ENCODE measurements at places on chromosomes 6 and 20. TPM values are rescaled to one million over a fixed set of nuclear protein-coding genes. Genes with fewer than 3 reads are reported as not detected.

DNA sequence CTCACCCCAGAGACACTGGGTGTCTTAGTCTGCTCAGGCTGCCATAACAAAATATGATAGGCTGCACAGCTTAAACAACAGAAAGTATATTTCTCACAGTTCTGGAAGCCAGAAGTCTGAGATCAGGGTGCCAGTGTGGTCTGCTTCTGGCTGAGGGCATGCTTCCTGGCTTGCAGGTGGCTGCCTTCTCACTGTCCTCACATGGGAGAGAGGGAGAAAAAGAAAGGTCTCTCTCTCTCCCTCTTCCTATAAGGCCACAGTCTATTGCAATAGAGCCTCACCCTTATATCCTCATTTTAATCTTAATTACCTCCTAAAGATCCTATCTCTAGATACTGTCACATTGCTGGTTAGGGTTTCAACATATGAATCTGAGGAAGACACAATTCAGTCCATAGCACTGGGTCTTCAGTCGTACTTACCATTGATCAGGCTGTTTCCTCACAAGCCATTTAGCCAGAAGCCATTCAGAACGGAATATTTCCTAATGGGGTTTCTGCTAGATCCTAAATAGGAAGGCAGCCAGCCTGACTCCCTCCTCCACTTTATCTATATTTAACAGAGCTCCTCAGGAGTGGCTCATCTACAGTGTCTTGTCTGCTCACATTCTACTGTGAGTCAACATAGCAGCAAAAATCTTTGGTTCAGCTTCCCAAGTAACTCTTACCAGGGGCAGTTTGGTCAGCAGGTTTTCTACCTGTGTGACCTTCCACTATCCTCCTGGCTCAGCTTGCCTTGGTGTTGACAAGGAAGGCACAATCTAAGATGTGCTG is 42.2 kb downstream of the CD164 start:
- no peak for DNase-seq
- H3K27me3 ChIP-seq: no peaks in the 10 kb centered on the region
- H3K4me3 ChIP-seq: no peak overlapping the region
- no peaks in the 10 kb centered on the region for H3K36me3 ChIP-seq
- no peaks in the 10 kb centered on the region for H3K4me1 ChIP-seq

DNA sequence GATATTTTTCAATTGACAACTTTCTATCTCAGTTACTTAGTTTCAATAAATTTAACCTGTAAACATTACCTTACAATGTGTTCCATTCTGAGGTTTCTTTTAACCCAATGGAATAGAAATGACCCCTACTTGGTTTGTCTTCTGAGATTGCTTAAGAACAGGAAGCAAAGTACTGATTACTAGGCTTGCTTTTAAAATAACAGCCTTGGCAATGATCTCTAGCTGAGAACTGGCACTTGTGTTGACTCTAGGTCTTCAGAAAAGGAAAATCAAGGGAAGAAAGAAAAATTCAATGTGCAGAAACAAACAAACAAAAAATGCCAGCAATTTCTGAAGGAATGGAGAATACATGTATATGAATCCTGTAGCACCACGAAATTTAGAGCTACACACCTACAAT is 66.1 kb downstream of the SYNE1 start:
- H3K27me3 ChIP-seq: no peaks in the 10 kb centered on the region
- DNase-seq: no peak
- no peaks in the 10 kb centered on the region for H3K36me3 ChIP-seq
- H3K4me3 ChIP-seq: no peak overlapping the region

GRCh38 chr6:43764772-43765171 is 5.2 kb upstream of the VEGFA start:
- no peaks in the 10 kb centered on the region for H3K36me3 ChIP-seq
- no peak for DNase-seq
- H3K4me3 ChIP-seq: no peak overlapping the region
- no peaks in the 10 kb centered on the region for H3K27me3 ChIP-seq
- H3K27ac ChIP-seq: no peak overlapping the region
- no peaks in the 10 kb centered on the region for H3K4me1 ChIP-seq

Gene PROKR2
- total RNA-seq: 3.3 TPM

DNA sequence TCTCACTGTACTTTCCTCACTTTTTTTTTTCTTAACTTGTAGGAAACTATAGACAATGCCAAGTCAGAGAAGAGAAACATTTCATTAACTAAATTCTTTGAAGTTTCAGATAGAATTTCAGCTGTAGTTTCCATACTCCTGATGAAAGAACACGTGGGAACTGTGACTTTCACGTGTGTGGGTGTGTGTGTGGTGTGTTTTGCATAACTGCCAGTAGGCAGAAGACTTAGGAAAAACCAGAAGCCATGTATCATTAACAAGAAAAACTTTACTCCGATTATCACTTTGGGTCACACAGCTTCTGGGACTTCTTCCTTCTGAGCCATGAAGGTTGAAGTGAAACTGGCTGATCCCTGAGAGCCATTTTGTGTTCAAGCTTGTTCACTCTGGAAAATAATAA is 483.3 kb downstream of the TFAP2B start:
- no peaks in the 10 kb centered on the region for H3K4me1 ChIP-seq
- H3K36me3 ChIP-seq: no peaks in the 10 kb centered on the region
- no peak overlapping the region for H3K27ac ChIP-seq

GRCh38 chr6:98769546-98769945 is 64.8 kb upstream of the POU3F2 start:
- H3K4me3 ChIP-seq: no peak overlapping the region
- H3K27ac ChIP-seq: no peak overlapping the region
- H3K27me3 ChIP-seq: no peaks in the 10 kb centered on the region
- no peaks in the 10 kb centered on the region for H3K36me3 ChIP-seq

GRCh38 chr6:30156262-30156599 is 4.8 kb downstream of the TRIM10 start:
- H3K27ac ChIP-seq: no peak overlapping the region
- H3K27me3 ChIP-seq: no peaks in the 10 kb centered on the region
- no peak for DNase-seq
- no peaks in the 10 kb centered on the region for H3K36me3 ChIP-seq
- H3K4me3 ChIP-seq: no peak overlapping the region

Gene PI3
- total RNA-seq: not detected

GRCh38 chr6:168908887-168909286 is 344.8 kb downstream of the THBS2 start:
- H3K27ac ChIP-seq: no peak overlapping the region
- no peaks in the 10 kb centered on the region for H3K36me3 ChIP-seq
- H3K4me1 ChIP-seq: no peaks in the 10 kb centered on the region
- no peak overlapping the region for H3K4me3 ChIP-seq

DNA sequence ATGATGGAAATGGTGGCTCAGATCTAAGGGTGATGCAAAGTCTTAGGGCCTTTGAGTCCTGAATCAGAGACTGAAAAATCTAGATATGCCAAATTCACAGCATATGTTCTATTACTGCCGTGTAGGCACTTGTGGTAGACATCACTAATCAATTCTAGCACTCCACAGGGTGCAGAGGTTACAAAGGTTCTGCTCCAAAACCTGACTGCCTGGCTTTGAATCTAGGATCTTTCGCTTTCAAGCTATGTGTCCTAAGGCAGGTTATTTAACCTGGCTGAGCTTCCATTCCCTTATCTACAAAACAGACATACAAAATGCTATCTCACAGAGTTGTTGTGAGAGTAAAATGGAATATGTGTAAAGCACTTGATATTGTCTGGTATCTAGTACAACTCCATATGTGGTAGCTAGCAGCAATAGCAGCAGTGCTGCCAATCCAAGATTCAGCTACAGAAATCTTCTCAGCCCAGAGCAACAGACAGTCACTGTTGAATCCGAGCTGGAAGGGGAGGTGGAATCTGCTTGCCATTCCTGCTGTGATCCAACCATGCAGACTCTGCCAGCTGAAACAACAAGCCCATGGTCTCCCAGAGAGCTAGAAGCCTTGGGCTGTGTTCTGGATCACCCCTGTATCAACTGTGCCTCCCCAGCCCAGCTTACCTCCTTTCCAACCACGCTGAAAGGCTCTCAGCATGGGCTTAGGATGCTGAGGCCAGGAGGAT is 206.9 kb downstream of the TFAP2C start:
- H3K27me3 ChIP-seq: no peaks in the 10 kb centered on the region
- H3K27ac ChIP-seq: no peak overlapping the region
- peaks cover 4% of the 10 kb centered on the region for H3K4me1 ChIP-seq
